Naive thymus-derived CD4-positive, alpha-beta T cell (primary cell): ENCODE measurements at places on chromosomes 3 and 15. TPM values are rescaled to one million over a fixed set of nuclear protein-coding genes. Genes with fewer than 3 reads are reported as not detected.

JAGN1 gene
- polyA plus RNA-seq: 54.5 TPM

RLBP1 gene
- polyA plus RNA-seq: not detected

C3orf70 gene
- polyA plus RNA-seq: not detected

MUSTN1 gene
- polyA plus RNA-seq: not detected

CCRL2 gene
- 1.3 TPM for polyA plus RNA-seq

EFHB gene
- polyA plus RNA-seq: not detected
